ENCODE measurements at places on chromosomes 12 and 14.
A peak's percentile ranks its signal among the peaks of the same experiment; 100 is the strongest.

- no peak for DNase-seq
Observed at GRCh38 chr12:2752676-2753371, 41.9 kb upstream of the FKBP4 start.

DNA sequence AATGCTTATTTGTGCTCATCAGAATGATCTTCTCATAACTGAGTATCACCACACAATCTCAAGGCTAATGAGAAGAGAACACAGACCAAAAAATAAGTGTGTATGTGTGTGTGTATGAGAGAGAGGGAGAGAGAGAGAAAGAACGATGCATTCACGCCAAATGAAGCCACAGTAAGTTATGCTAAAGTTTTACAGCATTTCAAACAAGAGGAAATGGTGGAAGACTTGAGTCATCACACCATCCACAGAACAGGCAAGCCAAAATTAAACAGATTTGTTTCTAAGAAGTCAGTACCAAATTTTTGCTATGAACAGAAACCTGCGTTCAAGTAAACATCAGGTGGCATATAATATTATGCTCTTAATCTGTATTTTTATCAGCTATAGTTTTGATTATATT lies 141.2 kb downstream of the MED13L start:
- no peak for DNase-seq

GRCh38 chr14:77043177-77043983 lies 14.9 kb upstream of the IRF2BPL start:
- no peak for DNase-seq

GRCh38 chr12:52798671-52799504 lies 3.0 kb upstream of the KRT3 start:
- no peak for DNase-seq

GRCh38 chr14:70597731-70598130 lies 2.7 kb downstream of the MED6 start:
- no peak for DNase-seq

DNA sequence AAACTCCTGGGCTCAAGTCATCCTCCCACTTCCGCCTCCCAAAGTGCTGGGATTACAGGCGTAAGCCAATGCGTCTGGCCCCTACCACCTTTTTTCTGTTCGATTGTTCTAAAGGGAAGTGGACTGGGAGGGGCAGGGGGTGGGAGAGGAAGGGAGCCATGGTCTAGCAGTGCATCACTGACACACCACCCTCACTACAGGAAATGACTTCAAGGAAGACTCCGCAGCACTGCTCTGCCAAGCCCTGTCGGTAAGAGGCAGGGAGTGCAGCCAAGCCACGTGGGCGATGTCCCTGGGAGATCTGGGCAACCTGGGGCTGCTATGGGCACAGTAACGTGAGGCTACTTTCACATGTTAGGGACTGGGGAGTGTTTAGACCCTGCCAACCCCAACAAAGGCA lies 18.0 kb downstream of the LRRC74A start:
- DNase-seq, result no peak

DNA sequence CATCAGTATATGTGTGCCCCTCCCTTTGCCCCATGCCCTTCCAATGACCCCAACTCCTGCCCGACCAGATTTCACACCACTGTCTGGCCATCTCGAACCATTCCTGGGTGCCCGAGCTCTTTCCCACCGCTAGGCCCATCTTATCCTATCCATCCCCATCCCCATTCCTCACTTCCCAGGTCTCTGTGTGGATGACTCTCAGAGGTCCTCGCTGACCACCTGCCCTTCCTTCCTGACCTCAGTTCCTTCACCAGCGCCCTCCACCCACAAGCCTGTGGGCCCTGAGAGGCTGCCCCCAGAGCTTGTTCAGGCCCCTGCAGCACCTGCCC lies 49.1 kb downstream of the CYP46A1 start:
- DNase-seq, result no peak

- DNase-seq, result no peak
Observed at GRCh38 chr14:102390064-102390855, 27.5 kb downstream of the TECPR2 start.

DNA sequence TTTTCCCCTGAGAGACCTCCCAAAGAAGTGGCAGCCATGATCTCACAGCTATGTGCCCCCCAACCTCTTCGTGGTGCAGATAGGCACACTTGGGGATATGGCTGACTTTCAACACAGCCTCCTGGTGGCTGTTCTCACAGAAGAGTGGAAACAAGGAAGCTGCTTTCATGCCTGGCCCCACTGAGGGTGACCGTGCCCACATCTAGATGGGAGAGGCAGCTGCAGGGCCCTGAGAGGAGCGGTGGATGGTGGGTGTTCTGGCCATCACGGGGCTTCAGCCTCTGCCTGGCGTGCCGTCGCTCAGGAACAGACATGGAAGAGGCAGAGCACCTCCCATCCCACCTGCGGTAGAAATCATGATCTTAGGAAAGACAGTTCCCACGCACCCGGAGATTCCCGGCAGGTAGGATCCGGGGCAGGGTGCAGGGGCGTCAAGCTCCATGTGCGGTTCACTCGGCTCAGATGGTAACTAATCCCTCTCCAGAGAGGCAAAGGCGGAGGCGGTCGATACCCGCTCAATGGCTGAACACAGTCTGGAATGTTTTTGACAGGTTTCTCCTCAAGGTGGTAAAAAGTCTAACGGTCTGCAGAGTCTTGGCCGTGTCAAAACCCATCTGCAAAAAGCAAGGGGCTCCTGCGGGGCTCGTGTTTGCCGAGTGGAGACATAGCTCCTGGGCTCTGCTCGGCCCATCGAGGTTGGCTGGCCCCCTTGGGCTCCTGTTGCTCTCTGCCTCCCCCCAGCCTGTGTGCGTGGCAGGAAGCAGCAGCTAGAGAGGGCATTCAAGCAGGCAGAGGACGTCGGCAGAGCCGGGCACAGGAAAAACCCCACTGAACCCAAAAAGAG lies 225.2 kb upstream of the RTL1 start:
- no peak for DNase-seq

GRCh38 chr14:99073431-99073830 lies 198.6 kb downstream of the BCL11B start:
- peak; percentile 27 for DNase-seq

DNA sequence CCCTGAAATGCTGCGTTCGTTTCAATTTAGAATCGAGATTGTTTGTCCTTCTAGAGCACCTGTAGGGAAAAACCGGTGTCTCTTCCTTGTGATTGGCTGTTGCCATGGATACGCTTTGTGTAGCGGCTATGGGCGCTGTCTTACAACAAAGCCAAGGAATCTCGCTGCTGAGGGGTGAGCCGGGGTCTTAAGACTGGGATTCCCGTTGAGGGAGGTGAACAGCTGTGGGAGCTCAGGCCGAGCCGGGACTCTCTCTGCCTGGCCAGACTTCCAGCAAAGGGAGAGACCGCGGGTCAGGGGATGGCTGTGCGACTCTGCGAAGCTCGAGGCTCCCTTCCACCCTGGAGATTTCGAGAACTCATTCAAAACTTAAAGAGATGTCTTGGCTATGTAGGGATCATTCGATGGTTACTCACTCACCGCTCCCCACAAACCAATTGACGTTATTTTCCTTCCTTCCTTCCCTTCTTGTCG lies at the start of the genes LRRIQ1 and TSPAN19:
Gene LRRIQ1 (plus strand): TSS at position 118 of the 474 bp plus-strand sequence. CDS start 1,826 bp downstream, outside the sequence.
Gene TSPAN19 (minus strand): TSS at position 44 of the 474 bp plus-strand sequence. CDS start 6,331 bp downstream, outside the sequence.
- peak; percentile 93 for DNase-seq

DNA sequence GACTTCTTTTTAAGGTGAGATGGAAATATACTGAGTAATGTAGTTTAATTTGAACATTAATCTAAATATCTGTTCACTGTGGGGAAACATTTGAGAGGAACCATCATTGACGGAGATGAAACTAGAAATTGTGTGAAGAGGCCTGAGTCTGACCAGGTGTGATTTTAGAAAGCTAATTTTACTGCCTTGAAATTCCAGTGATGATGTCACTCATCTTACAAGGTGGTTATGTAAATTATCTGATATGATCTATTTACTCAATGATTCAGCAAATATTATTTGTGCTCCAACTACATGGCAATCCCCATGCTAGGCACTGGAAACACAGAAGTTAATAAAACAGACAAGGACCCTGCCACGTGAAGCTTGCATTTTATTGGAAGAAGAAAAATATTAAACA lies 435.7 kb upstream of the DCN start:
- DNase-seq, result no peak

GRCh38 chr12:123882161-123882705 lies 90.4 kb downstream of the CCDC92 start:
- DNase-seq, result no peak

GRCh38 chr14:103391048-103391447 lies 5.8 kb downstream of the MARK3 start:
- DNase-seq, result peak; percentile 42

- DNase-seq, result no peak
Observed at GRCh38 chr12:19945559-19946435, 422.5 kb upstream of the PDE3A start.

GRCh38 chr12:121248622-121249021 lies 38.7 kb downstream of the P2RX4 start:
- DNase-seq, result no peak

- peak; percentile 9 for DNase-seq
Observed at GRCh38 chr12:7219599-7220243, 30.2 kb downstream of the PEX5 start.

- no peak for DNase-seq
Observed at GRCh38 chr12:116358893-116359761, 81.6 kb upstream of the MED13L start.

DNA sequence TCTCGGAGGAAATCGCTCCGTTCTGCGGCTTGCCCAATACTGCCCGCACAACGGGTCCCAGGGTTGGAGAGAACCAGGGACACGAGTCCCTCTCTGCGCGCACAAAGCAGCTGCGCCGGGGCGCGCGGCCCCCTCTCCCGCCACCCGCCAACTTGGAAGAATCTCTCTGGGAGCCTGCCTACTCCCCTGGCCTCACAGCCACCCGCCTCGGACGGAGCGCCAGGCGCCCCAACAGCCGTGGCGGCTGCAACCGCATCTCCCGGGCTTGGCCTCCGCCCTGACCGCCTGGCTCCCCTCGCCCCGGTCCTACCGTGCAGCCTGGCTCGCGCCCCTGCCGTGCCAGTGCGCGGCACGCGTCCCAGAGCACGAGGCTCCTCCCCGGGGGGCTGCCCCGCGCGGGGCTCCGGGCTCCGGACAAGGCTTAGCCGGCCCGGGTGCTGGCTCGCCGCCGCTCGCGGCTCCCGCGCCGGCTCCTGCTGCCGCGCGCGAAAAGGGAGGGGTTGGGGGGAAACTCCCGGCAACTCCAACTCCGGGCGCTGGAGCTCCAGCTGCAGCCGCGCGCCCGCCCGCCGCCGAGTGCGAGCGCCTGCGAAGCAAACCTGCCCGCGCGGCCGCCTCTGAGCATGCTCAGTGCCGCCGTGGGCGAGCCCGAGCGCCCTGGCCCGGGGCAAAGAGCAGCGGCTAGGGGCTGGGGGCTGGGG lies at the start of gene STXBP6:
Gene STXBP6 (minus strand): TSS at position 580 of the 701 bp plus-strand sequence. CDS start 75,329 bp downstream, outside the sequence.
- peak; percentile 71 for DNase-seq

- peak; percentile 63 for DNase-seq
Observed at GRCh38 chr14:22375321-22375930, 213.6 kb downstream of the DAD1 start.

DNA sequence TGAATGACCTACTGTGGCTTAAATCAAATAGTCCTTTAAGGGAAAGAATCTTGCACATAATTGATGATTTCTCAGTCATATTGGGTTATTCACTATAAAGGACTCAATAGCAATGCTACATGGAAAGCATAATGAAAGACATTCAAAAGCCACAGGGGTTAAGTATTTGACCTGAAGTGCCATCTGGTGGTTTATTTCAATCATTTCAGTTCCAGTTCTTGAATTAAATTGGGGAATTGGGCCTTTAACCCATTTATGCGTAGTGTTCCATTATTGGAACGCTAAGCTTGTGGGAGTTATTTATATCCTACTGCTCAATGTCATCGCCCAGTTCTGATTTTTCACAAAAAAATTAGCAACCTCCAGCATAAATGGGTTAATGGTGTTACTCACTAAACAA lies 41.3 kb upstream of the C12orf71 start:
- no peak for DNase-seq

DNA sequence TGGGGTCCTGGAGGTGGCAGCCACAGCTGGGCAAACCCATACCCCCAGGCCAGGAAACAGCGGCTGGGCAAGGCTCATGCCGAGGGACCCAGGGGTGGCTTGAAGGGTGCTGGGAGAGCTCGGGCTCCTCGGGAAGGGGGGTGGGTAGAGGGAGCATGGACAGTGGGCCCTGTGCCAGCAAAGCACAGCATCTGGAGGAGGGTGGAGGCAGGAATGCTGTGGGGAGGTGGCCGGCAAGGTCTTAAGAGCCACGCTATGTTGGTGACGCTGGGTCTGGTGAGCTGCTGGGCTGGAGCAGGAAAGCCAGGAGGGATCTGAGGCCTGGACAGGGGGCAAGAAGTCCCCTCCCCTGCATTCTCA lies 48.2 kb upstream of the DLK1 start:
- DNase-seq, result no peak

- no peak for DNase-seq
Observed at GRCh38 chr12:46944771-46945170, 119.0 kb upstream of the SLC38A4 start.

DNA sequence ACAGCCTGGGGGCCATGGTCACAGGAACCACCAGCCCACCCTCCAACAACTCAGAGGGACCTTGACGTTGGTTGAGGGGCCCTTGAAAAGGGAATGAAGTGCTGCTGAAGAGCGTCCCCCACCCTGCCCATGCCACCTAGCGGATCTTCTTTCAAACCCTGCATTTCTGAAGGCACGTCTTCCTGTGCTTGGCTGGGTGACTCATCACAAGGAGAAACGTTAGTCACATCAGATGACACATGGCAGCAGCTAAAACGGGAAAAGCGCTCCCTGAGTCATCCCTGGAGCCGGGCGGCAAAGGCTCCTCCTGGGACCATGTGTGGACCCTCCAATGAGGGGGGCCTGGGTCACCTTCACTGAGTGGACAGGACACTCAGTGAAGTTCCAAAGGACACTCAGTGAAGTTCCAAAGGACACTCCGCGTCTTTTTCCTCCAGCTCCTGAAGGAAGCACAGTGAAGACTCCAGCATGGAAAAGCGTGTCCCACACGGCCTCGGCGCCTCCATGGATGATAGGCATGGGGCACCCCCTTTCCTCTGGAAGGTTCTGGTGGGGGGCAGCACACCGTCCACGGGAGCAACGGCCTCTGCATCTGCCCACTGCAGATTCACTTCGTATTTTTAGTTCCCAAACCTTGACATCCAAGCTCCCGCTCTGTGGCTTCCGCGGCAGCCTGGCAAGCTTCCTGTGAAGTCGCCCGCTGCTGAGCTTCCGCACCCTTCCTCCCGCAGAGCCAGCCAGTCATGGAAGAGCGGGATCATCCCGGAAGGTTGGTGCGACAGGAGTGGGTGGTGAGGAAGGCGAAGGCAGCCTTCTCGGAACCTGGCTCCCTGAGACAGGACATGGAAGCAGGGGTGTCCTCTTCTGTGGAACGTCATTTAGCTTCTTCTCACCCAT lies 383.4 kb downstream of the VRK1 start:
- no peak for DNase-seq

- no peak for DNase-seq
Observed at GRCh38 chr14:67734675-67735074, 33.0 kb downstream of the RDH12 start.

DNA sequence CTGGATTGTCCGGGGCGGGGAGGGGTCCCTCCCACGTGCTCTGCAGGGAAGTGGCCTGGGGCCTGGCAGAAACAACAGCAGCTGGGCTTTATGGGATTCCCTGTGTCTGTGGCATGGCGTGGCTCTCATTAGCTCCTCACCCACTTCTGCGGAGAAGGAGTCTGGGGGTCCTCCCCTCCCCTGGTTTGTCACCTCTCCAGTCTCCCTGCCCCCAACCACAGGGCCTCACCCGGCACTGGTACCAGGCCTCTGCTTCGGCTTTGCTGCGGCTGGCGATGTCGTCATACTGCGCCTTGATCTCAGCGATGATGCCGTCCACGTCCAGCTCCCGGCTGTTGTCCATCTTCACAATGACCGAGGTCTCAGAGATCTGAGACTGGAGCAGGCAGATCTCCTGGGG lies 6.4 kb downstream of the KRT82 start:
- no peak for DNase-seq
